ENCODE measurements at places on chromosomes 1 and 21. TPM values are rescaled to one million over a fixed set of nuclear protein-coding genes. Genes with fewer than 3 reads are reported as not detected.
A peak's percentile ranks its signal among the peaks of the same experiment; 100 is the strongest.

Gene GPX7
- not detected for total RNA-seq

Gene CLEC20A
- not detected for total RNA-seq

Gene DEPDC1
- 62.9 TPM for total RNA-seq

Gene SDC3
- 23.0 TPM for total RNA-seq

Gene RPF1
- 56.9 TPM for total RNA-seq

Gene BSND
- total RNA-seq: not detected

Gene NUDT4B
- 6.1 TPM for total RNA-seq

Gene ADGRB2
- 45.4 TPM for total RNA-seq

Gene EFNA1
- total RNA-seq: 2.8 TPM

Gene RAB7B
- total RNA-seq: 0.85 TPM

Gene LCK
- total RNA-seq: not detected

Gene MIXL1
- total RNA-seq: not detected

Gene CDK18
- 4.0 TPM for total RNA-seq

Gene LYPD8
- not detected for total RNA-seq

Gene FCRLB
- 1.5 TPM for total RNA-seq

Gene TRIM33
- total RNA-seq: 21.1 TPM

Gene FMN2
- total RNA-seq: not detected

Gene EPHA10
- total RNA-seq: 0.17 TPM

Gene SWT1
- total RNA-seq: 7.8 TPM

Gene SPRR1A
- total RNA-seq: not detected

- DNase-seq: peak; percentile 88
These were observed at the start of gene KLHDC9 for GRCh38 chr1:161098210-161099068. TSS of gene KLHDC9 (plus strand) at chr1:161098361. CDS start at chr1:161098536, 175 bp downstream.

DNA sequence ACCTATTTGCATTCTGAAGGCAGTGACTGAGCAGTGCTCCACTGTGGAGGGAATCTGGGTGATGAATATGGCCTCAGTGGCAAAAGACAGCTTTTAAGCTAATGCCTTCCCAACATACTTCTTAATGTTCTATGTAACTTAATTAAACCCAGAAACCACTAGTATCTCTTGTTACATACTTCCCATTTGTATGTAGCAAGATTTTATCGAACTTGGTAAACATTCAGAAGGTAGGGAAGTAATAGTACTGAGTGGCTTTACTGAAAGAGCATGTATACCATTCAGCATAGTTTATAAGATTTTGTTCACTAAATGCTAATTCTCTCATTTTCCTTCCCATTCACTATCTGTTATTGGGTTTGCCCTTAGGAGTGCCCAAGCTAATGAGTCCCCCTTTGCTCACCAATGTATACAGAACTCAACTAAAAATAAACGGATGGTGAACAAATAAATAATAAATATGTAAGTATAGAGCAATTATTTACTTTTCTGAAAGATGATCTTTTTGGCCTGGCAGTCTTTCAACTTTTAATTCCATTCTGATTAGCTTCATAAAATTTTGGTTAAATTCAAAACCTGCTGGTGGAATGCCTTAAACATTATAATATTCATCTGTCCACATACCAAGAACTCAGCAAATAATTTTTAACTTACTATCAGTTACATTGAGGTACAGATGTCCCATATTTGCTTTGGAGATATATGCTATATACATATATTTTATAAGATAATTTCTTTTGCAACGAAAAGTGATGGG is 204.4 kb downstream of the APP start:
- no peak for DNase-seq

DNA sequence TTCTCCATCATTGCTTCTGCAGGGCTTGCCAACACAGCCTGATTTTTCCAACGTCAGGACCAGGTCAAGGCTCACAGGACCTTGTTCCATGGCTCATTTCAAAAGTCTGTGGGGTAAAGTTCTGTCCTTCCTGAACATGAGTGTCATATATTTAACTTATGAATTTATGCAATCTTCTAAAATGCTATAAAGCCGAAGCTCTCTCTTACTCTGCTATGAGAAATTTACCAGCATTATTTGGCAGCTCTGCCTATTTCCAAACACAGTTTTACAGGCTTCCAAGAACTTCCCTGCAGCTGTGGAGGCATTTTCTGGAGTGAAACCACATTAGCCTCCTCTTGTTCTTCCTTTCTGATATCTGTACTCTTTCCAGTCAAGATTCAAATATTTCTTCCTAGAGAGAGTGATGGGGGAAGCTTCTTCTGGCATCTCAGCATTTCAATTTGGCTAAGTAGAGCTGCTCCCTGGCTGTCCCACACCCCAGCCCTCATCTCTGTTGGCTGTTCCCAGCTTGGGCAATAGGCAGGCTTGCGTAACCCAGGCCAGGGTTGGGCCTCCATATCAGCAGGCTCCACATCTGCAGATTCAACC is 15.6 kb upstream of the HMGCS2 start:
- DNase-seq: no peak

DNA sequence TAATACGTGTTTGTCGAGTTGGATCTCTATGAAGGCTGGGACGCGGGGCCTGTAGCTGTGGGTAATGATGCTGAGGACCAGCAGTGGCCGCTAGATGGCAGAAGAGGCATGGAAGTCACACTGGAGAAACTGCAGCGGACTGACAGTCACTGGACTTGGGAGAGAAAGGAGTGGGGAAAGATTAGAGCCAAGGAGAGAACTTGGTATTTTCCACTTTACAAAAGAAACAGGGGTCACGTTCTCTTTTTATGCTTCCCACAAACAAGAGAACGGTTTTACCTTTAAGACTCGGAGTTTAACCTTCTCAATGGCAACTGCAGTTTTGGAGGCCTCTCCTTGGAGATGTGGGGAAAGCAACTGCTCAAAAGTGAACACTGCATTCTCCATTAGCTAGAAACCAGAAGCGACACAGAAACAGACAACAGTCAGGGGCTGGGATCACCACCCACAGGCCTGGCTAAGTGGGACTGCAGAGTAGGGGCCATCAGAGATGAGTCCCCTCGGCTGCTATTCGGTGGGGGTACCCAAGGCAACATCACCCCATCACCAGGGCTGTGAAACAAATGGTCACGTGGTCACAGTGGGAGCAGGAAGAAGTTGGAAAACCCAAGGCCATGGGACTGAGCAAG is 51.1 kb upstream of the EDEM3 start:
- peak; percentile 90 for DNase-seq

DNA sequence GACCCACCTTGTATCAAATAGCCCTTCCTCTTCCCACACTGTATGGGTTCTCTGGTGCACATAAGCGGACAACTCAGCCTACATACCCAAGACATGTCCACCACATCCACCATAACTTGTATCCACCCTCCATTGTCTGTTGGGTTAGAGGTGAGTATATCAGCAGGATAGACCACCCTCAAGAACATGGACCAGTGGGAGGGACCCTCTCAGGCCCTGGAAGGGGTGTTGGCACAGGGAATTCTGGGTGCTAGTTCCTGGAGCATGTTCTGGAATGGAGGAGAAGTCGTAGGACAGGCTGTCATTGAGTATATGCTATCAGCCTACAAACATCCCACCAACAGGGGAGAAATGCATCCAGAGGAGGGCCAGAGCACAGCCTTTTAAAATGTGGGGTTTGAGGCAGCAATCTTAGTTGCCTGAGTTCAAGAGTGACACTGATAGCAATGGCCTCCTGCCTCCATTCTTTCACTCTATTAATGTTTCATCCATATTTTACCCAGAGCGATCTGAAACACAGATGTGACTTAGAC is 7.5 kb downstream of the CD55 start:
- no peak for DNase-seq

GRCh38 chr1:97013941-97014340 is 292.4 kb downstream of the PTBP2 start:
- DNase-seq: no peak

DNA sequence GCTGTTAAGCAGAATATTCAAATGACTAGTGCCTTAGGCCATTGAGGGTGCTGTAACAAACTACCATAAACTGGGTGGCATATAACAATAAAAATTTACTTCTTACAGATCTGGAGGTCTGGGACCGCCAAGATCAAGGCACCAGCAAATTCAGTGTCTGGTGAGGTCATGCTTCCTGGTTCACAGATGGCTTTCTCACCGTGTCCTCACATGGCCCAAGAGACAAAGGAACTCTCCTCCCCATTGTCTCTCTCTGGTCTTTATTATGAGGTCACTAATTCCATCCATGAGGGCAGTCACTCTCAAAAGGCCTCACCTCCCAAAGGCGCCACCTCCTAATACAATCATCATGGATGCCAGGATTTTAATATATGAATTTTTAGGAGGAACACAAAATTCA is 127.3 kb downstream of the GABPA start:
- DNase-seq: no peak

- peak; percentile 69 for DNase-seq
These were observed 32.3 kb downstream of the SLC9A1 start for GRCh38 chr1:27122652-27123051.

DNA sequence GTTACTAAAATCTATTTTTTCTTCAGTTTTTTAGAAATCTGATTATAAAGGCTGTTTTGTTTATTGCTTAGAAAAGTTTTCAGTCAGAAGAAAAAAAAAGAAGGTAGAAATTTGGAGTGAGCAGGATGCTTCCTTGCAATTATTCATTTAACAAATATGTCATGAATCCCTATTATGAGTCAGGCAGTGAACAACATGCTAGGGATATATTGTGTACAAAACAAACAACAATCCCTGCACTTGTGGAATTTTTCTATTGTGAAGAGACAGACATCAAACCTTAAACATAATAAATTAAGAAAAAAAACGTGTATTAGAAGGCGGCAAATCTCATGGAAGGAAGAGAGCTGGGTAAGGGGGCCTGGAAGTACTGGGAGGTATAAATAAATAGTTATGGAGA is 664.1 kb upstream of the CAMK1G start:
- DNase-seq: no peak

- DNase-seq: no peak
These were observed 200.8 kb upstream of the TMEM51 start for GRCh38 chr1:14952626-14953314.

- peak; percentile 39 for DNase-seq
These were observed 766 bp upstream of the SLC44A3 start for GRCh38 chr1:94819238-94819944.

GRCh38 chr1:32501865-32502264 is 37.0 kb downstream of the ZBTB8B start:
- DNase-seq: no peak

- DNase-seq: no peak
These were observed 3.2 kb upstream of the KRTAP19-8 start for GRCh38 chr21:31041295-31042079.

DNA sequence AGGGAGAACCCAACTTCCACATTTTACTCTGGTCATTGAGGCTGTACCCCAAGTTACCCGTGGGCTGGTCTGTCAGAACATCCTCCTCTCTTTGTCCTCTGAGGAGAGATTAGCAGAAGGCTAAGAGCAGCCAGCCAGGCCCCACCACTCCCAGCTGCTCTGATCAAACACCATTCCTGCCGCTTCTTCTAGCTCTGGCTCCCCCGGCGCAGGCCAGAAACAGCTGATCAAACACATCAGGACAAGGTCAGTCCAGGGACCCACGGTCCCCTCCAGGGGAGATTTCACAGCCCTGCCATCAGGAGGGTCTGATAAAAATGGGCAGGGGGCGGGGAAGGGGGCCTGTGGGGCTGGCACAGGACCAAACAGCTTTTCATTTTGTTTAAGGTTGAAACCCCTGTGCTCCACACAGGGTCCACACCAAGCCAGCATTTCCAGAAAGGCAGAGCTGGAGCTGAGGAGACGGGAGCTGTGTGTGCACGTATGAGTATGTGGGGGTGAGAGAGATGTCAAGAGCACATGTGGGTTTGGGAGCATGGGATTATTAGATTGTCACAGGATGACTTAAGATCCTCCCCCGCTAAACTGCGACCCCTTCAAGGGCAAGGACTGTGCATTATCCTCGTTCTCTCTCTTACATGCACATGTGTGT is 29.9 kb upstream of the EPHA8 start:
- DNase-seq: no peak

GRCh38 chr1:62424411-62424810 is 12.4 kb upstream of the USP1 start:
- no peak for DNase-seq

DNA sequence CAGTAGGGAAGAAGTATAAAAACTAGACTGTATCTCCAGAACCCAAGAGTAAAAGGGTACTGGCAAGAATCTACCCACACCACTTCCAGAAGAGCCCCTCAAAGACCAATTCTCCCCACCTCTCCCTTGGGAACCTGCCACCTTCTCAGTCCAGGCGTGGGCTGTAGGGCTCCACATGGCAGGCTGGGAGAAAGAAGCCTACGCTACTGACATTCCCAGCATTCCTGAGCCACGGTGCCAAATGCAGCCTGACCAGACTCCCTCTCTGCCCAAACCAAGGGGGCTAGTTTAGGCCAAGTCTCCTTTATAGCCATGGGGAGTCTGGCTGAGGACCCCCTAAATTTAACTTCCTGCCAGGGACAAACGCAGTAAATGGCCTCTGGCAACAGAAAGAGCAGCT is 2.0 kb downstream of the UBE2Q1 start:
- no peak for DNase-seq

GRCh38 chr1:56686169-56686568 is 41.1 kb downstream of the PRKAA2 start:
- no peak for DNase-seq

DNA sequence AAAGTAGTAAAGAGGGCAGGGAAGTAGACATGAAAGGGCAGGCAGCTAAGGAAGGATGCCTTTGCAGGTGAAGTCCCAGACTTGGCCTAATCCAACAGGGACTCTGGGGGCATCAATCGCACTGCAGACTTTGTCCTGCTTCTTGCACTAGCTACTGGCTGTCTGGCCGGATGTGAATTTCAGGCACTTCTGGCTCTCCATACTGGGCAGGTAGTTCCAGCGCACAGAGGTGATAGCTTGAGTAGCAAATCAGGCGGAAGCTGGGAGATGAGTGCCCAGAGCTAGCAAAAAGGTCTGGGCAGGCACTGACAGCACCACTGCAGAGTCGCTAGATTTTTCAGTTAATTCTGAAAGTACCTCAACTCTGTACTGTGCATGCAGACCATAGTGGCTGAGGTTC is 997 bp downstream of the RSPH1 start:
- DNase-seq: no peak

GRCh38 chr1:173868266-173869020 is at the start of gene ZBTB37:
TSS of gene ZBTB37 (plus strand) at chr1:173868380. CDS start at chr1:173870226, 1,846 bp downstream.
- DNase-seq: peak; percentile 71

GRCh38 chr1:210677533-210677932 is 348.8 kb downstream of the HHAT start:
- no peak for DNase-seq

DNA sequence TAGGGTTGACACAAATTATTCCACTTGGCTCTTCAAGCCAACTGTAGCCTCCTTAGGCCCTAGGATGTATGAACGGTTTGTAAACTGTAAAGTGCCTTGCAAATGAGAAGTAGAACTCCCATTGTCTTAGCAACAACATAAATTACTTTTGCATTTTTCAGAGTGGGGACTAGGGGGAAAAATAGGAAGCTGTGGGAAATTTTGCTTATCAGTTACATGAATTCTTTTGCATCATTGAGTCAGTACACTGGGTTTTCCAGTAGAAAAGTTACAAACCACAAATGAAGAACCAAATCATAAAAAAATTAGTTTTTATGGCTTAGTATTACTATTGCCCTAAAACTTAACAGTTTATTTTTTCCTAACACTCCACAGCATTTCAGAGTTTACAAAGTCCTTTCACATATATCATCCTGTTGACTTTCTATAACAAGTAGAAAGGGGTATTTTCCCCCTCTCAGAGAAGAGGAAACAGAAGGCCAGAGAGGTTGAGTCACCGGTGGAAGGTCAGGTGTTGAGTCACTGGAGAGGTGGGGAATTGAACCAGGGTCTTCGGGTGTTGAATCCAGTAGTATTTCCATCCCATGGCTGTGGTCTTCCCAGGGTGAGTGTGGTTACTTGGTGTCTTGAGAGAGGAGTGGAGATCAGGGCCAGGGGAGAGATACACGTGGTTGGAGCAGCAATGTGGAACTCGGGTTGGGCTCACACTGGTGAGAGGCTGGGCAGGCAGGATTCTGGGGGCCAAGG is 71.9 kb upstream of the USP24 start:
- DNase-seq: no peak

- DNase-seq: no peak
These were observed 8.0 kb upstream of the LELP1 start for GRCh38 chr1:153195216-153195615.
